Esophagus mucosa (tissue), 1 donor: ENCODE measurements at places on chromosomes 2 and 18.
A peak's percentile ranks its signal among the peaks of the same experiment; 100 is the strongest.

DNA sequence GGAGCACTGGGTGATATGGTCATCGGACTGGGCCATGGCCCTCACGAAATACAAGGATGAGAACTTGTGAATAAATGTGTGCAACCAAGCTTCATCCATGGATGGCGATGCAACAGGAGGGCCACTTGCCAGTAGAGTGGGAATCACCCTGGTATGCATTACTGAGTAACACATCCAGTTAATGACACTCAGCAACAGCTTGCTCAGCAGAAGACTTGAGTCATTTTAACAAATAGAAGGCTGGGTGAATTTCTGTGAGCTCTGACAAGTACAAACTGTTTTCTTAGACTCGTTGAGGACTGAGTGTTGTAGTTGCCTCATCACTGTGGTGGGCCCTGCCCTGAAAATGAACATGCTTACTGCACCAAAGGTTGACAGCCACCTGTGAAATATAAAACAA lies 221.6 kb downstream of the NCKAP5 start:
- ATAC-seq, result peak; percentile 41

DNA sequence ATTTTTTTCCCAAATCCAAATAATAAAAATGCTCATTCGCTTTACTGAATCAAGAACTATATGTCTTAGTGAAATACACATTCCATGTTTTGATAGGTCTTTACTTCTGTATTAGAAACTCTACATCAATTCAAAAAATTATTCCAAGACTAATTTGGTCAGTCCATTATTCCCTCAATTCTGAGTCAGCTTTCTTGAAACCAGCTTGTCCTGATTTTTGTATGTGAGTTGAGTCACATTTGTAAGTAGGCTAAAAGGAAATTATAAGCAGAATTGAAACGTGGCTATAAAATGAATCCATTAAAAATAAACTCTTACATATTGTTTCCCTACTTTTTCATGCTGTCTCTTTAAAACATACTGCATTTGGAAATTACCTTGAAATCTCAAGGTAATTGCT lies 113.0 kb downstream of the DNER start:
- peak; percentile 35 for ATAC-seq

- ATAC-seq, result no peak
These were observed 87.9 kb downstream of the CNTNAP5 start for GRCh38 chr2:124112966-124113365.

DNA sequence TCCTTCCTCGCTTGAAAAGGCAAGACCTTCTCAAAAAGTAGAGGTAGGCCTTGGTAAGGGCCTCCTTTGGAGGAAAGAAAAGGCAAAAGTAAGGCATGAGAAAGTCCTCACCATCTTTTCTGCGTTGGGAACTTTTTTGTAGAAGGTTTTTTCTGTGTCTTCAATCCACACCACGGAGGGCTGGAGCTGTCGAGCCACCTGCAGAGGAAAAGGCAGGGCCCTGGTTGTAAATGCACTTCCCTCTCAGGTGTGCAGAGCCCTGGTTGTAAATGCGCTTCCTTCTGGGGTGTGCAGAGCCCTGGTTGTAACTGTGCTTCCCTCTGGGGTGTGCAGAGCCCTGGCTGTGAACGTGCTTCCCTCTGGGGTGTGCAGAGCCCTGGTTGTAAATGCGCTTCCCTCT lies 80.2 kb upstream of the ASB18 start:
- no peak for ATAC-seq

- ATAC-seq, result no peak
These were observed at the start of gene SCN7A for GRCh38 chr2:166494140-166494624. SCN7A (minus strand) TSS chr2:166494249; CDS start chr2:166477696, 16,553 bp downstream.

DNA sequence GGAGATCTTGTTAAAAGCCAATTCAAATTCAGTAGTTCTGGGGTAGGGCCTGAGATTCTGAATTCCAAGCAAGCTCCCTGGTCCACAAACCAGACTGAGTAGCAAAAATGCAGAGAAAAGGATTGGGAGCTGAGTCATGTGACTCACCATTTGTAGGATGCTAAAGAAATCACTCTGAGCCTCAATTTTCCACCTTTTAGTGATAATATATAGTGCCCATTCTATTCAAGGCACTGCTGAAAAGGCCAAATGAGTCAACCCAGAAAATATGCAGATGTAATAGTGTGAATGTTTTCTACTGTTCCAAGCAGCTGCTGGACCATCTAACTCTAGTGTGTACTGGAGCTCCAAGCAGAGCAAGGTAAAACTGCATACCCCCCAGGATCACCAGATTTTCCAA lies 47.2 kb downstream of the SLC14A2 start:
- ATAC-seq, result no peak

- no peak for ATAC-seq
These were observed 164.1 kb upstream of the GATA6 start for GRCh38 chr18:22005191-22005841.

DNA sequence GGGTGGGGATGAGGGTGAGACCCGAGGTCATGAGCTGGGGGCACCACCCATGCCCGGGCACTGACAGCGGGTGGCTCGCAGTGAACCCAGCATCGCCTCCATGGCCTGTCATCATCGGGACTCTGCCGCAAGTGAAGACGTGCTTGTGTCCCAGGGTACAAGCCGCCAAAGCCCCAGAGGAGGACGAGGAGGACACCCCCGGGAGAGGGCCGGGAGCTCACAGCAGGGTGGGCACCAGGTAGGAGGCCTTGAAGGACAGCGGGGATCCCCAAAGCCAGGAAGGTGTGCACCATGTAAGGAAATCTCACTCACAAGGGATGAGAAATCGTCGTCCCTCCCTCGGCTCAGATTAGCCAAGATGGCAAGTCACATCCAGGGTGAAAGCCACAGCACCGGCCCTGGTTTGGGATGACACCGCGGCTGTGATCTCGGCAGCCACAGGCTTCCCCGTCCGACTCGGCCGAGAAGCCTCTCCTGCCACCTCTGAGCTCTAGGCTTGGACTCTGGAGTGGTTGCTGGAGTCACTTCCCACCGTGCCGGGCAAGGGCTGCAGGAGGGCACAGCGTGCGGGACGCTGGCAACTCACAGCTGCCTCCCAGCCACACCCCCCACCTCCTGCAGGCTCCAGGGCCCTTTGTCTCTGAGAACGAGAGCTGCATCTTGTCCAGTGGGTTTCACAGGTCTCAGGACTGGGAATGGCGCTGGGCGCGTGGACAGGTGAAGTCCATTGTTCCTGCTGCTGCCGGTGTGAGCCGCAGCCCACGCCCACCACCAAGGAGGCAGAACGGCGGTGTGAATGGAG lies 81.6 kb upstream of the CTDP1 start:
- no peak for ATAC-seq
